ENCODE measurements at places on chromosomes 4 and X.
A peak's percentile ranks its signal among the peaks of the same experiment; 100 is the strongest.

DNA sequence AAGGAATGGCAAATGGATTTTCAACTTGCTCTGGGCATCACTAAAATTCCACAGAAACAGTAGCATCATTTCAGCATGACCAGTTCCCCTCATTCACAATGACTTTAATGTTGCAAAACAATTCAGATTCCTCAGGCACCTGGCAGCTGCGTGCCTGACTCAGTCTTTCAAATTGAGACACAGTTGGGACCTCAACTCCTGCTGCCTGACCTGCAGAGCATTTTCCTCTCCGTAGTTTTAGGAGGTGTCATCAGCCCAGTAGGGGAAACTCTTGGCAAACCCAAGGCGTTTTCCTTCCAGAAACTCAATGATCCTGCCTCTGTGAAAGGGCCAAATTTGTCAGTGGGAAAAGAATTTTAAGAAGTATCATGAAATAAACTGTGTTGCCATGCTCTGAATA lies 388.9 kb downstream of the SPRY1 start:
- DNase-seq: no peak

DNA sequence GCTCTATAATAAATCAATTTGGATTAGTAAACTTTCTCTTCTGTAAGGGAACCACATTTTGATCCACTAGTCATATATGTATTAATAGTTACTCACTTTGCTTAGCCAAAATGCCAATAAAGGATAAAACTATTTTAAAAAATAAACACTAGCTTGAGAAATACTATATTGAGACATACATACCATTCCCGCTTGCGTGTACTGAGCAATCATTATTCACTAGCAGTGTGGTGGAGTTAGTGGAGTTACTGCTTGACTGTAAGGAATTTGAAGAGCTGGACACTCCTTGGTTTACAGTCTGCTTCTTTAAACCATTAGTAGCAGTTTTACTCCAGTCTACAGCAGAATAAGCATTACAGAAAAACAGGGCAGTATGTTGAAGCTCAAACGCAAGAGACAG lies 10.8 kb upstream of the PHKA2 start:
- no peak for DNase-seq

DNA sequence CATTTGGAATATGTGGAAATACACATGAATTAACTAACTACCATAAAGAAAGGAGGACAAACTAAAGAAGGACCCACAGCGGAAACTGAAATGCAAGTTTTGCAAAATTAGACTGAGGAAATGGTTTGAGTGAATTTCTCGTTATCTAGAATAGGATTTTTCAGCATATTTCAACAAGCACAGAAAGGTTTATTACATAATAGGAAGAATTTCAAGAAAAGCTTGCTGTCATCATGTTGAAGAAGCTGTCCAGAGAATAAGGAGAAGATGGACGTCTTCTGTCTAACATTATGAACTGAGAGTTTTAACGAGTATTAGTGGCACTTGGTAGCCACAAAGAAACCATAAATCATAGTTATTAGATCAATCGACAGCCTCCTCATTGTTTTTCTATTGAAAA lies 45.0 kb downstream of the TEC start:
- no peak for DNase-seq

- no peak for DNase-seq
Observed at GRCh38 chr4:104728380-104729122, 233.9 kb upstream of the CXXC4 start.

- no peak for DNase-seq
Observed at GRCh38 chr4:39205476-39205875, 23.1 kb downstream of the WDR19 start.

- DNase-seq: peak; percentile 45
Observed at GRCh38 chr4:55345980-55346850, at the start of gene SRD5A3. Gene SRD5A3 (plus strand): TSS chr4:55346242. CDS start chr4:55346337, 95 bp downstream.

GRCh38 chrX:49901048-49901447 lies 21.3 kb upstream of the CLCN5 start:
- DNase-seq: no peak

- no peak for DNase-seq
Observed at GRCh38 chr4:155270671-155271070, 62.2 kb downstream of the NPY2R start.

DNA sequence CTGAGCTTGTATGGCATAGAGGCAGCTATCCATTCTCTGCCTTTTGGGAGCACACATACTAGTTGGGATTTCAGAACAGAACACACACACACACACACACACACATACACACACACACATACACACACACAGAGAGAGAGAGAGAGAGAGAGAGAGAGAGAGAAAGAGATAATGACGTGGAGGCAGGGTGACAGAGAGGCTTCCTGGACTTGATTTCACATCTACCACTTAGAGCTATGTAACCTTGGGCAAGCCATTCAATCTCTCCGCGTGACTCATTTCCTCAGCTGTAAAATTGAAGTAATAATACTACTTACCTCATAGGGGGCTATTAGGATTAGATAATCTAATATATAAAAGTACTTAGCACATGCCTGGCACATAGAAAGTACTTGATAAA lies 12.3 kb upstream of the GRIA3 start:
- DNase-seq: no peak

DNA sequence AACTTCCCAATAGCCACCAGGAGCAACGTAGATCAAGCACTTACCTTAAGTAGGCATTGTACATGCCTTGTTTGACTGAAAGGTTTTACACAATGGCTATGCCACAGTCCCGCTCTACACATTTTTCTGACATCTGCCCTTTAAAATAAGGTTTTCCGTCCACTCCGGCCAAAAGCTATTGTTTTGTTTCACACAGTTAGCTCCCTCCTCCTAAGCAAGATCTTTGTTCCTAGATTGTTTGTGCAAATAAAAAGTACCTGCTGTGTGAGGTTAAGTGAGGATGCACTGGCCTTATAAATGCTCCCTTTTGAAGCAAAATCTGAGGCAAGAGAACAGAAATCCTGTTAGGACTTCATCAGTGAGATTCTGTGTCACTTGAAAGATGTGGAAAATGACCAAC lies 11.8 kb downstream of the SCD5 start:
- DNase-seq: no peak

DNA sequence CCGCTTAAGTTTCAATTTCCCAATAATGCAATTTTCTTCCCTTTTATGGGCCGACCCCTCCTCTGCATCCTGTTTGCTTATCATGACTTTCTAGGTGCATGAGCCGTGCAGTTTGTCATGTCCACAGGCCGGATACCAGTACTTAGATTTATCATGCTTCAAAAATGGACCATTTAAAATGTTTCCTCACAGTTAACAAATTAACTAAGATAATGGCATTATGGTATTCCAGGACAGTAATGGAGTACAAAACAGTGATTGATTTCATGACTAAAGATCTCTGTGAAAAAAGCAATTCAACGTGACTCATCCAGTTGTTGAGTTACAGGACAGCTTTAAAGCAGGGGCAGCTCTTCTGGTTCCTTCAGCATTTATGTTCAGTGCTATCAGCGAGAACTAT lies 23.0 kb downstream of the SNX25 start:
- DNase-seq: no peak

GRCh38 chr4:124993838-124994237 lies 281.3 kb upstream of the ANKRD50 start:
- DNase-seq: no peak

- DNase-seq: no peak
Observed at GRCh38 chrX:24343719-24344118, 16.7 kb upstream of the SUPT20HL1 start.

DNA sequence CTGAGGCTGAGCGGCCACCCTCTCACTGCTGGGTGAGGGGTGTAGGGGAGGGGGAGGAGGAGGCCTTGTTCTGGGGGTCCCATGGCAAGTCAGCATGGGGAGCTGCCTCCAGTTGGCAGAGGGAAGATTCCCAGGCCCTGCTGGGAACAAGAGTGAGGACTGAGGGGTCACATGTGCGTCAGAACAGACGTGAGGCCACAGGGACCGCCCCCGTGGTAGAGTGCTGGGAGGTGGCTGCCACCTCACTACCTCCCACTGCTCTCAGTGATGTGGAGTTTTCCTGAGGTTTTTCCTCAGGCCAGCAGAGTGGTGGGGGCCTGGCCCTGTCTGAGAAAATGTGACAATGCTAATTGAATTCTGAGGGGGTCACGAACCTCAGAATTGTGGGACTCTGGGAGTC lies 568 bp downstream of the MAGEC1 start:
- no peak for DNase-seq

GRCh38 chrX:136214551-136214950 lies 36.6 kb downstream of the MAP7D3 start:
- no peak for DNase-seq

DNA sequence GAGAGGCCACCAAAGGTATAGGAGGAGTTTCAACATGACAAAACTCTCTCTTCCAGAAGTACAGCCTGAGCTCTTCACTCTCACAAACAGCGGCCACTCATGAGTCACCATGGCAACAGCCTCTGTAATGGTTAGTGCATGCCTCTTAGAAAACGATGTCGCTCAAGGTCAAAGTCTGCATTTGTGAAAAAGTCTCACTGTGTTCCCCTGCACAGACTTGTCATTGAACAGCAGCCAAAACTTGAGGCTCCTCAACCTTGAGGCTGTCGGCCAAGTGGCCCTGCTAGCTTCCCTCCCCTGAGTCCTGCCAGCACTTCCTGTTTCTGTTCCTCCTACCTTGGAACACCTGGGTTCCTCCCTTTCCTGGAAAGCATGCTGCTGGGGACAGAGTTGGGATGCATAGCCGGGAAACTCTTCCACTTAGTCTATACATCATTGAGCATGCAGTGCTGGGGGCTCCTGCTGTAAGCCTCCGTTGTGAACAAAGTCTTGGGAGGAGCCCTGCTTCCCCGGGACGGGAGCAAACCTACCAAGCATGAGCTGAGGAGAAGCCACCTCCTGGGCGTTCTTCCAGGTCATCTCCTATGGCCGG lies 66.6 kb downstream of the ING2 start:
- no peak for DNase-seq

DNA sequence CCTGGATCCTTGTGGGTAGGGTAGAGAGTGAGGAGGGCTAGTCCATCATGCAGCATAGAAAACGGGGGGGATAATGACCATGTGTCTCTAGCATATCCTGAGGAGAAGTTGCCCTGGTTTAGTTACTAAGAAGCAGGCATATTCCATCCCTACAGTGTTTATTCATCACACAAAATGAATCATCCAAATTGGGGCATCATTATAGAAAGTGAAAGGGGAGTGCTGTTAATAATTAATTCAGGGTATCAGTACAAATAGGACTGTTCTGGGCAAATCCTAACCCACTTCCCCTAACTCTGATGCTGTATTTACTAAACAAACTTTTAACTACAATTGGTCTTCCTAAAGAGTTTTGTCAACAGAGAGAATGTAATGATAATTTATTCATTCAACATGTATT lies 281.1 kb upstream of the ARX start:
- DNase-seq: no peak

DNA sequence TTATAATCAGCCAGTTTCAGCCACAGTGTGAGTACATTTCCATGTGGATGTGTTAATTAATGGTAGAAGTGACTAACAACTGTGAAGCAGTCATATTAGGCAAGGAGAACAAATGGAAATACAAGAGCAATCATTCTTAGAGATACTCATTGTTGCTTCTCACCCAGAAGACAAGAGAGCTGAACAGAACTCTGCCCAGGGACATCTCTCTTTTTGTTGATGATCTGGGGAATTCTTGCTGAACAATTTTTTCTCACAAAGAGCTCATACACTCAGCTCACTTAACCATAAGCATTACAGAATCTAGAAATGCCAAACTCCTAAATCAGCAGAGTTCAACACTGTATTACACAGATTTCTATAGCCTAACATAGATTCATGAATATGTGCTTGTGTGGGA lies 150.1 kb downstream of the COMMD8 start:
- DNase-seq: no peak

DNA sequence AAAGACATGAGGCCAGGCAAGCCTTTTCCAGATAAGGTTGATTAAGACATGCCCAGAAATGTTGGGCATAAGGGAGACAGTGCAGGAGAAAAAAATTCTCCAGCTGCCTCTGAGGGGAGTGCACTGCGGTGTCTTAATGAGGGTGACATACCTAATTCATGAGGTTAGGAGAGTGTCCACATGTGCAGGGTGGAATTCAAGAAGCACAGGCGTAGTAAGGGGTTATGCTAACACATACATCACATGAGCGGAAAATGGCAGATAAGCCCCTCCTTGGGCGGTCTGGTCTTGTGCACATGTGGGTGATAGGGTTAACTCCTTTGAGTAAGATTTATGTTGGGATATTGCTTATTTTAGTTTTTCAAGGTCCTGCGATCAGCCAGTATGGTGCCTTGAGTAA lies 122.4 kb downstream of the PHKA2 start:
- DNase-seq: no peak

GRCh38 chr4:134202166-134202956 lies 772 bp upstream of the PABPC4L start:
- DNase-seq: no peak

- no peak for DNase-seq
Observed at GRCh38 chr4:32744211-32744610, 2024.0 kb downstream of the PCDH7 start.

GRCh38 chr4:89316931-89317366 lies 9.3 kb upstream of the GPRIN3 start:
- no peak for DNase-seq

GRCh38 chrX:69226459-69227158 lies 61.4 kb upstream of the PJA1 start:
- DNase-seq: no peak

GRCh38 chr4:14835288-14835687 lies 167.0 kb upstream of the CPEB2 start:
- DNase-seq: no peak

- DNase-seq: no peak
Observed at GRCh38 chrX:104510801-104511200, 55.2 kb upstream of the IL1RAPL2 start.

DNA sequence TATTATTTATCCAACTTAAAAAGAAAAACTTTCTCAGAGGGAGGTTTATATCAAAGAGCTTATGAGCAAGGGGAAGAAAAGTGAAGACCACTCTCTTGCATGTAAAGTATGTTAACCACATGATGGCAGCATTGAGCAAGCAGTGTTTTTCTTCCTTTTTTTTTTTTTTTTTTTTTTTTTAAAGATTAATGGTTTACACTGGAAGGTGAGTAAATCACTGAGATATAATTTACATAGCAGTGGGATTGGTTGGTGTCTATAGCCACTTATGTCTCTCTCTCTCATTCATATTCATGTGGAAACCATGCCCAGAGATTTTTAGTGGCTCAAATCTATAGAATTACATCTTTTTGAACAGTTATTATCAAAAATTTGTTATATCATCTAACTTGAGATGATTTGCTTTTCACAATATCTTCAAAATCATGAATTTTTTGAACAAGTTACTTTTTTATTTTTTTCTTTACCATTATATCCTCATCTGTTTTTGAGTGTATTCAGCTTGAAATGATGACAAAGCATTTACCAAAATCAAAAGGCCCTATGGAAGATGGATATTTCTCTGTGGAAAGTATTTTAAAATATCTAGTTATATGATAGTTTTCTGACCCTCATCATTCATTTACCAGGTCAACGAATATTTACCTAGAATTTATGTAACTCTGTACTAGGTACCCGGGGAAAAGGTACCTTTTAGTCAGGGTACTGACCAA lies 31.6 kb downstream of the MTHFD2L start:
- peak; percentile 65 for DNase-seq
